ENCODE measurements at places on chromosomes 6 and 20.

DNA sequence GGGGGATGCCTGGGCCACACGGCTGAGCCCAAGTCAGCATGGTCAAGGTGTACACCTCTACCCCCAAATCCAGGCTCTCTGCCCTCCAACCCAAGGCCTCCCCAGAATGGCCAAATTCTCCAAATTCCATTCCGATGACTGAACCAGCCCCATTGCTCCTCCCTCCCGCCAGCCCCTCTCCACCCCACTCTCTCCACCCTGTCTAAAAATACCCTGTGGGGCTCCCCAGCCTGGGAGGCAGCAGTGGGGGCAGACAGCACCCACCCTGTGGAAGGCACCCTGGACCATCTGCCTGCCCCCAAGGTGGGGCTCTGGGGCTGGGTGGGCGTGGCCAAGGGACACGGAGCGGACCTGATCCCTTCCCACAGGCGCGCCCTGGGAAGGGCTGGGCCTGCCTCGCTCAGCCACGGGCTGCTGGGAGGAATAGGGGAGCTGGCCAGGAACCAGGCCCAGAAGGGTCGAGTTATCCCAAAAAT, 11.4 kb downstream of the TEAD3 start:
- no peak overlapping the region for H3K4me3 ChIP-seq
- DNase-seq, result no peak
- H3K4me1 ChIP-seq, result no peaks in the 10 kb centered on the region
- no peaks in the 10 kb centered on the region for H3K36me3 ChIP-seq

GRCh38 chr6:16803294-16804200, 42.3 kb upstream of the ATXN1 start:
- H3K36me3 ChIP-seq, result no peaks in the 10 kb centered on the region
- H3K4me3 ChIP-seq, result no peak overlapping the region
- H3K4me1 ChIP-seq, result peaks cover 36% of the 10 kb centered on the region
- H3K27me3 ChIP-seq, result no peaks in the 10 kb centered on the region
- DNase-seq, result no peak
- no peak overlapping the region for H3K27ac ChIP-seq

DNA sequence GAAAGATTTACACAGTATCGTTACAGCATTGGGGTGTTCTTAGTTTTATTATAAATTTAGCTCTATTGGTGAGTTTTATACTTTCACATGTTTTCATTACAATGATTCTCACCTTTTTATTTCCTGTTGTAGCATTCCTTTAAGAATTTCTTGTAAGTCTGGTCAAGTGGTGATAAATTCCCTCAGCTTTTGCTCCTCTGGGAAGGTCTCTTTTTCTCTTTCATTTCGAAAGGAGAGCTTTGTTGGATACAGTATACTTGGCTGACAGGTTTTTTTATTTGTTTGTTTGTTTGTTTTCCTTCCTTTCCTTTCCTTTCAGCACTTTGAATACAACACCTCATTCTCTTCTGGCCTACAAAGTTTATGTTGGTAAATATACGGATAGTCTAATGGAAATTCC, 249.7 kb upstream of the RUNX2 start:
- H3K36me3 ChIP-seq, result peaks cover 13% of the 10 kb centered on the region
- H3K4me1 ChIP-seq, result peaks cover 22% of the 10 kb centered on the region
- DNase-seq, result no peak
- no peaks in the 10 kb centered on the region for H3K27me3 ChIP-seq
- H3K27ac ChIP-seq, result no peak overlapping the region

GRCh38 chr6:33589392-33589730, 9.3 kb upstream of the BAK1 start:
- H3K27ac ChIP-seq, result no peak overlapping the region
- no peak for DNase-seq
- H3K4me3 ChIP-seq, result no peak overlapping the region
- no peaks in the 10 kb centered on the region for H3K36me3 ChIP-seq
- peaks cover 49% of the 10 kb centered on the region for H3K4me1 ChIP-seq
- H3K27me3 ChIP-seq, result peaks cover 2% of the 10 kb centered on the region

DNA sequence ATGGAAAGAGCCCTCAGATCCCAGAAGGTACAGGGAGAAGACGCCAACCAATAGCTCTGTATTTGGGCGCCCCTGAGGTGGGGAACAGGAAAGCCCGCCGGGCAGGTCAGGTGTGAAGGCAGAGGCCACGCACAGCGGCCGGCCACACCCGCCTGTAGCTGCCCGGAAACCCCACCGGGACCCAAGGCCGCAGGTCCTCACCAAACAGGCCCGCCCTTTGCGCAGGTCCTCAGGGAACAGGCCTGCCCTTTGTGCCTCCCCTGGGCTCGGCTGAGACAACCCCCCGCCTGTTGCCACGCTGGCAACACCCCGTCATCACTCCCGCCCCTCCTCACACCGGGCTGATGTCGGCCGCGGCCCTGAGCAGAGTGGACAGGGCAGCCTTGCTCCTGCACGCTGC, 44.9 kb upstream of the CHRNA4 start:
- H3K4me3 ChIP-seq, result no peak overlapping the region
- no peak for DNase-seq
- H3K27ac ChIP-seq, result no peak overlapping the region
- H3K27me3 ChIP-seq, result no peaks in the 10 kb centered on the region

GRCh38 chr6:28543651-28544610, 18.2 kb downstream of the GPX5 start:
- DNase-seq, result peak; percentile 27
- H3K4me1 ChIP-seq, result peaks cover 27% of the 10 kb centered on the region
- peak overlapping the region; percentile 76 for H3K4me3 ChIP-seq
- H3K27ac ChIP-seq, result no peak overlapping the region
- H3K36me3 ChIP-seq, result no peaks in the 10 kb centered on the region

DNA sequence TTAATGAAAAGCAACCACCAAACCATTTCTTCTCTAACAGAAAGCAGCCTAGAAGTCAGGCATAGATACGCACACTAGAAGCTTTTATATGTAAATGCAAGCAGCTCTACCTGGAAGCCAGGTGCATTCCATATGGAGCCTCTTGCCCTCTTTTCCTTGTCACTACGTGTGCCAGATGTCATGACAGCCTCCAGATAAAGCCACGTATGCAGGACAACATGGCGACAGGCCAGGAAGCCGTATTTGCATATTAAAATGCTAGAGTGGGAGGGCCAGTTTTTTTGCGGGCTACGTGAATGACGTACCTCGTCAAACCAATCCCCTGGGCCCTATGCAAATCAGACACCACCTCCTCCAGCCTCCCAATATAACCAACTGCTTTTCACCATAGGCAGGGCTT, 308.1 kb upstream of the SPTLC3 start:
- no peaks in the 10 kb centered on the region for H3K4me1 ChIP-seq
- H3K27me3 ChIP-seq, result no peaks in the 10 kb centered on the region
- no peak overlapping the region for H3K4me3 ChIP-seq
- H3K27ac ChIP-seq, result no peak overlapping the region
- DNase-seq, result no peak

DNA sequence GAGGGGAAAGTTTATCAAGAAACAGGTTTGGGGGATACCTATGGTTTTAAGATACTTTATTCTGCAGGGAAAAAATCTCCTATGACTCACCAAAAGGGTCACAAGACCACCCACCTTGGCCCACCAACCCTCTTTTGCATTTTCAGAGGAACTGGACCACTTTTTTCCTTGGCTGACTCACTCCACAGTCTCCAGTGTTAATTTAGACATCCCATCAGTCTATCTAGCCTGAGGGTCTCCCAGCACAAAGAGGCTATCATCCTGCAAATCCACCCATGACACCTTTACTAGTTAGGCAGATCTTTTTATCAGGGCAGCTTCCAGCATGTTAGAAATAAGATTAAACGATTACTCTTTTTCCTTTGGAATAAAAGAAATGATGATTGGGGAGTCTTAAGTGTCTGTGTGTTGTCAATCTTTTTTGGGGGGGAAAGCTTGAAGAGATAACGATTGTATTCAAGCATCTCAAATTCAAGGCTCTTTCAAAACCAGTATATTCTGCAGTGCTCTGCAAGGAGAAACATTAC, 138.1 kb upstream of the RIN2 start:
- peaks cover 14% of the 10 kb centered on the region for H3K27me3 ChIP-seq
- no peak overlapping the region for H3K4me3 ChIP-seq
- no peaks in the 10 kb centered on the region for H3K36me3 ChIP-seq
- H3K27ac ChIP-seq, result no peak overlapping the region

DNA sequence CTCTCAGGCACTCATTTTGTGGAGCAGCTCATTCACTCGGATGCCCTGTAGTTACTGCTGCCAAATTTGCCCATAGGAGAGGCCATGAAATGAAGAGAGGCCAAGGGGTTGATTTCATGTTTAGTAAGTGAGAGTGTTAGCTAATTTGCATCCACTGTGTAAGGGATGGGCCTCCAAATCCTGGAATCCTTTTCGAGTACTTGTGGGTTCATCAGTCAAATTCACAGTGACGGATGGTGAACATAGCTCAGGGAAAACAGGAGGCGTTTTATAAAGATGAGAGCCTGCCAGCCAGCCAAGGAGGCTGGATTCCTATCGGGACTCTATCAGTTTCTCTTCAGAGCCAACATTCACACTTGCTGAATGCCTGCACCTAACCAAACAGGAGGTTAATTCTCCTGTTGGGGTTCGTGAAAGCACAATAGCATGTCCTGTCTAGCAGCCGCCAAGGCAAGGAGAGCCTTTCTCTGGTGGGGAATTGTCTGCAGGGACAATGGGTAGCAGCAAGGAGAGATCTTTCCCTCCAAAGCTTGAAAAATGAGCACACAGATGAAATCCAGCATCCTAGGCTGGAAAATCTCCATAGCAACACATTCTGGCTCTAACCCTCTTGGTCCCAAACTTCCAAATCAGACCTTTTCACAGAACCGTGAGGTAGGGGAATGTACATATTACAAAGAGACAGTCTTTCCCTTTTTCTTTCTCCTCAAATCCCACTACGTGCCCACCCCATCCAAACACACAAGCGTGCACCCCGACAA, 231.4 kb upstream of the ECI2 start:
- peaks cover 7% of the 10 kb centered on the region for H3K27me3 ChIP-seq
- no peak for DNase-seq
- no peaks in the 10 kb centered on the region for H3K36me3 ChIP-seq
- no peak overlapping the region for H3K27ac ChIP-seq

DNA sequence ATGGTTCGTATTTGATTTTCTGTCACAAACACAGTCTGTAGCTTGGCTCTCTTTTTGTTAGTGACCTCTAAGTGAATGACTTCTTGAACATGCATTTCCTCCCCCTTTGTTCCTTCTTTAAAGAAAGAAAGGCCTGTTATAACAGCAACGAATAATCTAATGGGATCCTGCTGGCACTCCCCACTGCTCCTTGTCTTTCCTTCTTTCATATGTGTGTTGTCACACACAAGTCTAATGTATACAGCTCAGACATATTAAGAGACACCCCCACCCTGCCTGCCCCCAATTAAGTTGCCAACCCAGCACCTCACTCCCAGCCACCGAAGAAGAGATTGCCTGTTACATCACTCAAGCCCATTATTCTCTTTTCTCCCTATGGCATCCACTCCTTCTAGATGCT, 4.9 kb upstream of the SAMD5 start:
- no peaks in the 10 kb centered on the region for H3K36me3 ChIP-seq
- peaks cover 37% of the 10 kb centered on the region for H3K27me3 ChIP-seq
- peaks cover 9% of the 10 kb centered on the region for H3K4me1 ChIP-seq

- H3K27ac ChIP-seq, result no peak overlapping the region
- no peak overlapping the region for H3K4me3 ChIP-seq
- peaks cover 9% of the 10 kb centered on the region for H3K4me1 ChIP-seq
- DNase-seq, result no peak
- no peaks in the 10 kb centered on the region for H3K27me3 ChIP-seq
Measured at GRCh38 chr20:8393381-8393780, 261.3 kb downstream of the PLCB1 start.

GRCh38 chr20:35891375-35891774, 62.9 kb downstream of the SCAND1 start:
- no peak overlapping the region for H3K4me3 ChIP-seq
- H3K4me1 ChIP-seq, result peaks cover 21% of the 10 kb centered on the region
- no peak overlapping the region for H3K27ac ChIP-seq
- H3K27me3 ChIP-seq, result no peaks in the 10 kb centered on the region

- no peaks in the 10 kb centered on the region for H3K36me3 ChIP-seq
- H3K27me3 ChIP-seq, result no peaks in the 10 kb centered on the region
- H3K27ac ChIP-seq, result no peak overlapping the region
- H3K4me3 ChIP-seq, result no peak overlapping the region
- no peak for DNase-seq
Measured at GRCh38 chr6:22827760-22828159, 258.4 kb downstream of the HDGFL1 start.

DNA sequence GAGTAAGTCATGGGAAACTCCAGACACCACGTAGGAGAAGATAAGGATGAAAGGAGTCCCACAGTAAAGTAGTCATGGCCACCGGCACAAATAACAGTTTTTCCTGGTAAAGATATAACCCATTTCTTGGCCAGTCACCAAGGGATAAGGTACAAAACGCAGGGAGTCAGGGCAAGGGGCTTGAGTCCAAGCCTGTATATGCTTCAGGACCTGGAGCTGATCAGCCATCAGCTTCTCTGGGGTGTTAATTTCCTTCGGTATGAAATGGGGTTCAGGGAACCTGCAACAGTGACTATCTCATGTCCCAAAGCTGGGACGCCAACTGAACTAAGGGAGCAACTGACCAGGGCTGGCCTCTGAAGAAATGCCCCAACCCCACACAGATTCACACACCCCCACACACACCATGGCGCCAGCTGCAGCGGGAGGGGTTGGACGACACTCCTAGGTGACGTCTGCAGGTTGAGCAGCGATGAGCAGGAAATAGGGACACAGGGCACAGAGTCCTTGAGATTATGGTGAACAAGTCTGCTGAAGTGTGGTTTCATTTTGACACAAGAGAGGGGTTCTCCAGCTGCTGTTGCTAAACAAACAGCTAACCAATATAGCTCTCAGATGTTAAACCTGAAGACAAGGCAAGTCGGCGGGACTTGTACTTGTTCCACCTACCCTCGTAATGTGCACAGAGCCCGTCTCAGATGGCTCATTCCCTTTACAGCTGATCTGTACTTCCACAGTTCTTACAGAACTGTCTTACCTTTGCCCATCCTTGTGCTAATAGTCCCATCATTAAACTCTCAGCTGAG, 7.4 kb upstream of the ADTRP start:
- DNase-seq, result no peak
- peak overlapping the region; percentile 2 for H3K4me3 ChIP-seq
- no peaks in the 10 kb centered on the region for H3K27me3 ChIP-seq
- H3K4me1 ChIP-seq, result peaks cover 8% of the 10 kb centered on the region

GRCh38 chr6:132961122-132961521, 146.8 kb downstream of the RPS12 start:
- H3K4me1 ChIP-seq, result no peaks in the 10 kb centered on the region
- no peaks in the 10 kb centered on the region for H3K36me3 ChIP-seq
- DNase-seq, result no peak
- H3K4me3 ChIP-seq, result no peak overlapping the region
- H3K27ac ChIP-seq, result no peak overlapping the region
